ENCODE measurements at places on chromosomes 13 and 19.

- DNase-seq = no peak
These were observed 517.2 kb upstream of the SLITRK1 start for GRCh38 chr13:84399320-84400085.

DNA sequence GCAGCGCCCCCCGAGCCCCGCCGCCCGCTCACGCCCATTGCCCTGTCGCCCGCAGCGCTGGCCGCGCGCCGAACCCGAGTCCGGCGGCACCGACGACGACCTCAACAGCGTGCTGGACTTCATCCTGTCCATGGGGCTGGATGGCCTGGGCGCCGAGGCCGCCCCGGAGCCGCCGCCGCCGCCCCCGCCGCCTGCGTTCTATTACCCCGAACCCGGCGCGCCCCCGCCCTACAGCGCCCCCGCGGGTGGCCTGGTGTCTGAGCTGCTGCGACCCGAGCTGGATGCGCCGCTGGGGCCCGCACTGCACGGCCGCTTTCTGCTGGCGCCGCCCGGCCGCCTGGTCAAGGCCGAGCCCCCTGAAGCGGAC, 518 bp downstream of the KLF2 start:
- DNase-seq = no peak

- no peak for DNase-seq
These were observed 145.6 kb downstream of the SHISA2 start for GRCh38 chr13:25906191-25906661.

DNA sequence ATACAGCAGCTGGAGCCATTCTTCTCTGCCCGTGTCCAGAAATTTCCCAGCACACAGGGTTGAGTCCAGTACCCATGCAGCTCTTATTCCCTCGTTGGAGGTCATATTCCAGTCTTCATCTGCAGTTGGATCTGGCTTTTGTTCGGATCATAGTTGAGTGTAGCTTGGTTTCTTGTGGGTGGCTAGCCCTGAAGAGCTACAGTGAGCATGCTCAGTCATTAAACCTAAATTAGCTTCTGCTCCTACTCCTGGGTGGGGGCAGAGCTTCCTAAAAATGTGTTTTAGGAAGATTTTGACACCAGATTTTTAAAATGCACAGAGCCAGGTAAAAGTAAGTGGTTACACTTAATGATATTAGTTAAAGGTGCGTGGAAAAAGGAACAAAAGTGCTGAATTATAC, 64.4 kb downstream of the DGKH start:
- DNase-seq = no peak

DNA sequence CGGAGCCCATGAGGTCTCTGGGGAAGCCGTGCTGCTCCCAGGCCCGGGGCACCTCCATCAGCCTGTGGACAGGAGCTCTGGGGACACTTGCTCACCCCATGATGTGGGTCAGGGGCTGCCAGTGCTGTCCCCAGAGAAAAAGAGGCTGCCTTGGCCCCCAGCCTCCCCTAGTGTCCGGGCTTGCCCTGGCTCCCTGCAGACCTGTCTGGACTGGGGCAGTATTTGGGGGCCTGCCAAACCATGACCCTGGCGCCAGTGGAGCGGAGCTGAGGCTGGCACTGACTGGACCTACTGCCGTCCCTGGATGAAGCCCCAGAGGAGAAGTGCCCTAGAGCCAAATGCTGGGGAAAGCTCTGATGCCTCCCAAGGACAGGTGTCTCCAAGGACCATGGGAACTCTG, 30.4 kb downstream of the ELAVL1 start:
- no peak for DNase-seq
